Activated T-helper 2 cell treated with anti-CD3 and anti-CD28 coated beads, Interferon-gamma antibody, Interleukin-2, Interleukin-4, amounts not matched to agents 10 μg/mL and 5 μg/mL and 100 μg/mL, durations not matched to agents 14 hours and 24 hours and 36 hours (primary cell): ENCODE measurements at places on chromosomes 3 and 15. TPM values are rescaled to one million over a fixed set of nuclear protein-coding genes. Genes with fewer than 3 reads are reported as not detected.

Gene GABRR3
- not detected in 2 replicates for total RNA-seq

Gene RYR3
- 0.05 TPM in 1 of 2 replicates, not detected in the other for total RNA-seq

- H3K4me3 ChIP-seq, result no peak overlapping the region
- no peaks in the 10 kb centered on the region for H3K27me3 ChIP-seq
Measured at GRCh38 chr3:11371747-11372146, 99.5 kb downstream of the ATG7 start.

GRCh38 chr3:118476885-118477618, 557.6 kb downstream of the IGSF11 start:
- no peaks in the 10 kb centered on the region for H3K36me3 ChIP-seq
- H3K27ac ChIP-seq, result no peak overlapping the region
- H3K4me3 ChIP-seq, result no peak overlapping the region
- H3K4me1 ChIP-seq, result no peaks in the 10 kb centered on the region
- no peak for DNase-seq

DNA sequence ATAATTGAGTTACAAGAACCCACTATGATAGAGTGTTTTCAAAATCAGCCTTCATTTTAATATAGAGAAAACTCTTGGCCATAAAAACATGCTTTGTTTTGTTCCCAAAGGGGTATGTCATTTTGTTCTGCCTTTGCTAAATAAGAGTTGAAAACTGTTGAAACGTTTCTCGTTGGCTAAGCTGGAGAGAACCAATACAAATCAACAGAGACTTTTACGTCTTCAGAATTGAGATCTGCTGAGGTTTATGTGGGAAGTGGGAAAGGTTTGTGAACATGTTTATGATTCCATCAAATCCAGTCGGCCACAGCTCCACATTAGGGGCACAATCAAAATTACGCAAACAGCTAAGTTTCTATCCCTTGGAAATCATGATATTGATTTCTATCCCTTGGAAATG, 102.0 kb downstream of the IGF2BP2 start:
- no peaks in the 10 kb centered on the region for H3K4me1 ChIP-seq
- peaks cover 13% of the 10 kb centered on the region for H3K27me3 ChIP-seq
- no peaks in the 10 kb centered on the region for H3K36me3 ChIP-seq
- no peak for DNase-seq

- no peak overlapping the region for H3K4me3 ChIP-seq
- H3K27ac ChIP-seq, result no peak overlapping the region
- H3K27me3 ChIP-seq, result peaks cover 7% of the 10 kb centered on the region
- DNase-seq, result no peak
- H3K36me3 ChIP-seq, result peaks cover 47% of the 10 kb centered on the region
- H3K4me1 ChIP-seq, result peaks cover 12% of the 10 kb centered on the region
Measured at GRCh38 chr15:82847703-82848102, 38.3 kb downstream of the WHAMM start.

Gene BNIP2
- 59.4 and 60.5 TPM in 2 replicates for total RNA-seq

DNA sequence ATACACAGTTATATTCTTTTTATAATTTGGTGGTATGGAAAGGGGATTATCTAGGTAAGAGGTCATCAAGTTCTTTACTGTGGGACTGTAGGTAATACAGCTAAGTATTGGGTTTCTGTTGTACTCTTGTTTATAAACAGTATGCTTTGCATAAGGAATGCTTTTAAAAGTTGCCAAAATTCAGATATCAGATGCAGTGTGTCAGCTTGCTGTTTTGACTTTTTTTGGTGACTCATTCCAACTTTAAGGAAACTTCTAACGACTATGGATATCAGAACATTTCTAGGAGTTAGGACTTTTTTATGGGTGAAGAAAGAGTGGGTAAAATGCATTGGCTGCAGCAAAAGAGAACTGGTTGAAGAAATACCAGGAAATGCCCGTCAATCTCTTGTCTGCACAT, 2.8 kb downstream of the SCAANT1 start:
- no peak for DNase-seq
- H3K36me3 ChIP-seq, result peaks cover 27% of the 10 kb centered on the region
- no peaks in the 10 kb centered on the region for H3K27me3 ChIP-seq
- no peak overlapping the region for H3K4me3 ChIP-seq

DNA sequence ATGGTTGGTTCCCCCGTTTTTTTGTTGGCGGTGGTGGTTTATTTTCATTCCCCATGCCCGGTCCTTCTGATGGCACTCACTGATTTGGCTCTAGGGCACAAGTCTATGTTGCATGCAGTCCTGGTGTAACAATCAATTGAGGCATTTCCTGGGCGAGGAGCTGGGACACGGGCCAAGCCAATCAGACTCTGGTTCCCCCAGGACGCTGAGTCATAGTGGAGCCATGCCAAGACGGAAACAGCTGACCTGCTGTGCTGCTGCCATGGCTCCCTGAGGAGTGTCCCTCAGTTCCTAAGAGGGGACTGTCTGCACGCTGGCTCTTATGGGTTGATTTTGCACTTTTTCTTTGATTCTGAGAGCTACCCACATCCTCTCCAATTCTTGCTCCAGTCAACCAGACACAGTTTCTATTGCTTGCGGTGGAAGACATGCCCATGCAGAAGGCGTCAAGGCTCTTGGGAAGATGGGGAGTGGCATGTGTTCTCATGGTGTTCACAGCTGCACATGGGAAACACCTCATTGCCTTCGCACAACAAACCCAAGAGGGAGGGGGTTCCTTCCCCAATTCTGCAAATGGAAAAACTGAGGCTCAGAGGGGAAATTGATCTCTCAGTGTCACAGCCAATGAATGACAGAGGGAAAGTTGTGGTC, 28.3 kb upstream of the ALDH1L1 start:
- no peak overlapping the region for H3K27ac ChIP-seq
- H3K27me3 ChIP-seq, result peaks cover 20% of the 10 kb centered on the region
- peaks cover 2% of the 10 kb centered on the region for H3K4me1 ChIP-seq
- no peak overlapping the region for H3K4me3 ChIP-seq
